A549 (cell line): ENCODE measurements at places on chromosomes 11 and 22.

DNA sequence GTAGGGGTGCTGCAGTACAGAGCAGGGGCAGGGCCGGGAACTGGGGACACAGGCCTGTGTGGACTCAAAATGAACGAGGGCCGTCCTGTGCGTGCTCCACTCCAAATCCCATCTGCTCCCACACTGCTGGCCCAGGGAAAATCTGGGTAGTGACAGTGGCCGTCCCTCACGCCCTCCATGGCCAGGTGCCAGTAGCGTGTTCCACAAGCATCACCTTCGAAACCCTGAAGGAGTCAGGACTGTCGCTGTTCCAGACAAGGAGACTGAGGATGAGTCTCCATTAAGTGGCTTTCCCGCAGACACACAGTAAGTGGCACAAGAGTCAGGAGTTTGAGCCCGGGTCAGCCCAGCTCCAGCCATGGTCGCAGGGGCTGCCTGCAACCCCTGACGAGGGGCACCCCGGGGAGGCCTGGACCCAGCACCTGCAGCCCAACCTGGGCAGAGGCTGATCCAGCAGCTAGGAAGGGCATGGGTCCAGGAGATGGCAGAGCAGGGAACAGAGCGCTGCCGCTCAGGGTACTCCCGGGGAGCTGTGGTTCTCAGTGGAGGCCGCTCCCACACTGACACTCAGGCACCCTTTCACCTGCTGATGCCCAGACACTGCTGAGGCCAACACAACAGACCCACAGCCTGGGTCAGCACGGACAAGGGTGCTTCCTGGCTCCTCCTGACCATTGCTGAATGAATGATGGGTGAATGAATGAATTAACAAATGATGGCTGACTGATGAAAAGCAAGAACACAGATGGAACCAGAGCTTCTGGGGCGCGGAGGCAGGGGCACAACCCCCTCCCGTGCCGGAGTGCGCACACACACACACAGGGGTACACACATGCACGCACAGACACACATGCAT is 35.3 kb downstream of the IGF2 start:
- no peak for DNase-seq

DNA sequence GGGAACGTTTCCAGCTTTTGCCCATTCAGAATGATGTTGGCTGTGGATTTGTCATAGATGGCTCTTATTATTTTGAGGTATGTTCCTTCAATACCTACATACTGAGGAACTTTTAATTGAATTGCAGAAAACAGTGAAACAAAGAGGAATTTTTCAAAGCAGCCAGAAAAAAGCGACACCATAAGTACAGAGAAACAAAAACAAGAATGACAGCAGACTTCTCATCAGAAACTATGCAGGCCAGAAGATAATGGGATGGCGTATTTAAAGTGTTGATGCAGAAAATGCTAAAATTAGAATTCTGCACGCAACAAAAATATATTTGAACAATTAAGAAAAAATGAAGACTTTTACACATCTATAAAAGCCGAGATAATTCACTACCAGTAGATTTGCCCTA is 95.4 kb upstream of the TIMP3 start:
- peak; percentile 10 for DNase-seq

GRCh38 chr11:113760241-113760640 is 13.3 kb downstream of the ZW10 start:
- no peak for DNase-seq

- DNase-seq = no peak
Measured at GRCh38 chr11:4480577-4481239, 1.7 kb upstream of the OR52K1 start.

DNA sequence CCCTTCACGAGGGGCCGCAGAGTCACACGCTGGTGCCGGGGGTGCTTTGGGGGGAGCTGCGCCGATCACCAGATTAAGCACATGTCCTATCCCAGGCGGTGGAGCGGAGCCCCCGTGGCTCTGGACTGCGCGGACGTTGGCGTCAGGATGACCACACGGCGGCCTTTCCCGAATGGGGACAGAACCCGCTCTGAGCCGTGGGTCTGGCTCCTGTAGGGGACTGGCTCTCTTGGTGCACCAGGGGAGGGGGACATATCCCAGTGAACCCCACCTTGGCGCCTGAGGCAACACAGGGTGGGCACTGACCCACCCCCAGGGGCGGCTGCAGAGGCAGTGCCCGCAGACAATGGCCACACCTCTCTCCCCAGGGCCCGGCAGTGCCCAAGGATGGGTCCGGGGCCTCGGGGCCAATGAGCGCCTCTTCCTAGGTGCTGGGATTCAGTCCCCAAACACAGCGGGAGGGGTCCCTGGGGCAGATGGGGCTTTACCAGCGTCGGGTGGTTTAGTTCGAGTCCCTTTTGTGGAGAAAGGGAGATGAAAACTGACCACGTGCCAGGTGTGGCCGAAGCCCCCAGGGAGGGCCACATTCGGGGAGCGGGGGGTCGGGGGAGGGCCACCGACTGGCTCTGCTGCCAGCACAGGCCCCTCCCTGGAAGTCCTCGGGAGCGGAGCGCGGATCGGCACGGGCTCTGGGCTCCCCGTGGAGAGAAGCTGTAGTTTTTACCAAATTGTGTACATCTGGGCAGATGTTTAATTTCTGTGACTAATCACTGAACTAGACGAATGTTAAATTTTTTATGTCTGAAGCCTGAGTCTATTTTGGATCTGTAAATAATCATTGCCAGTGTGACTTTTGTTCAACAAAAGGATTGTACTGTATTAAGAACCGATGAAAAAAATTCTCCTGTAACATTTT is 58.9 kb downstream of the GRAMD4 start:
- DNase-seq = no peak

DNA sequence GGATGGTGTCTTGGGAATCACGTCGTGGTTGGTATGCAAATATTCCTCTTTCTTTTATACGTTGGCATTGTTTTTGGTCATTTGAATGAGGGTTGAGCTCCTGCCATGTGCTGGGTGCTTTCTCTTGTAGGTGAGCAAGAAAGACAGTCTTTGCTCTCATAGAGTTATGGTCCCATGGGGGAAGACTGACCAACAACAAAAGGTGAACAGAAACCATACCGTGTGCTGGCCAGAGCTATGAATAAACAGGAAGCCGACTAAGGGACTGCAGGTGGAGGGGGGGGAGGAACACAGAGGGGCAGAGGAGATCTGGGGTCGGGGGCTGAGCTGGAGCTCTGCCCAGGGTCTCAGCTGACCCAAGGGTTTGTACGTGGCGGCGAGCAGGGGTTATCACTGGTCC is 245.3 kb downstream of the CTTN start:
- no peak for DNase-seq

- no peak for DNase-seq
Measured at GRCh38 chr22:37611207-37611606, 2.6 kb downstream of the GGA1 start.

DNA sequence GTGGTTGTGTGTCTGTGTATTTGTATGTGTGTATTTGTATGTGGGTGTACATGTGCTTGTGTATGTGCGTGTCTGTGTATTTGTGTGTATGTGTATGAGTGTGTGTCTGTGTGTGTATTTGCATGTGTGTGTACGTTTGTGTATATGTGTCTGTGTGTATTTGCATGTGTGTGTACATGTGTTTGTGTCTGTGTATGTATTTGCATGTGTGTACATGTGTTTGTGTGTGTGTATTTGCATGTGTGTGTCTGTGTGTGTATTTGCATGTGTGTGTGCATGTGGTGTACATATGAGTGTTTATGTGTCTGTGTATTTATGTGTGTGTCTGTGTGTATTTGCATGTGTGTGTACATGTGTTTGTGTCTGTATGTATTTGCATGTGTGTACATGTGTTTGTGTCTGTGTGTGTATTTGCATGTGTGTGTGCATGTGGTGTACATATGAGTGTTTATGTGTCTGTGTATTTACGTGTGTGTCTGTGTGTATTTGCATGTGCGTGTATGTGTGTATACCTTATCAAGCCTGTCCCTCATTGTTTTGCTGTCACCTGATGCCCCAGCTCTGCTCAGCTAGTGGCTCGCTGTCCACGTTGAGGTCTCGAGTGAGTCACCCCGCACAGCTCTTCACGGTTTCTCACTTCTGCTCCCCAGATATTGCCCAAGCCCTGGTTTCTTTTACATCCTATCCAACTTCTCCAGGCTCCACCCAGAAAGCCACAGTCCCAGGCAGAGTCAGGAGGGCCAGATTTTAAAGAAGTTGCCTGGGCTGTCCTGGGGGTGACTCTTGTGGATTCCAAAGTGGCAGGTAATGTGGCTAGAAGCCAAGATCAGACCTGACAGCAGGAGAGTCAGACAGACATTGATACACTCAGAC is 15.2 kb downstream of the MB start:
- DNase-seq = peak; percentile 43

DNA sequence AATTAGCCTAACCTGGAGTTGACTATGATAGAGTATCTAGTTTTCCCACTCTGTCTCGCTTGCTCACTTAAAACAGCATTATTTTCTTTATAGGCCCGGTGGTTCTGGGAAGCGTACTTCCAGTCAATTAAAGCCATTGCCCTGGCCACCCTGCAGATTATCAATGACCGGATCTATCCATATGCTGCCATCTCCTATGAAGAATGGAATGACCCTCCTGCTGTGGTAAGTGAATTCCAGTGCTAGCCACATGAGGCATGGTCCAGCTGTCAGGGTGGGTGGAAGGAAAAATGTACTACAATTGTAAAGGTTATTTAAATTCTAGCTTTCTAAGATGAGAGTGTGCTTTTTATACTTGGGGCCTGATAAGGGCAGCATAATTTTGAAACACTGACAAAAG is 76.0 kb downstream of the EXT2 start:
- no peak for DNase-seq

- DNase-seq = no peak
Measured at GRCh38 chr22:38417252-38418060, 37.5 kb downstream of the KCNJ4 start.

DNA sequence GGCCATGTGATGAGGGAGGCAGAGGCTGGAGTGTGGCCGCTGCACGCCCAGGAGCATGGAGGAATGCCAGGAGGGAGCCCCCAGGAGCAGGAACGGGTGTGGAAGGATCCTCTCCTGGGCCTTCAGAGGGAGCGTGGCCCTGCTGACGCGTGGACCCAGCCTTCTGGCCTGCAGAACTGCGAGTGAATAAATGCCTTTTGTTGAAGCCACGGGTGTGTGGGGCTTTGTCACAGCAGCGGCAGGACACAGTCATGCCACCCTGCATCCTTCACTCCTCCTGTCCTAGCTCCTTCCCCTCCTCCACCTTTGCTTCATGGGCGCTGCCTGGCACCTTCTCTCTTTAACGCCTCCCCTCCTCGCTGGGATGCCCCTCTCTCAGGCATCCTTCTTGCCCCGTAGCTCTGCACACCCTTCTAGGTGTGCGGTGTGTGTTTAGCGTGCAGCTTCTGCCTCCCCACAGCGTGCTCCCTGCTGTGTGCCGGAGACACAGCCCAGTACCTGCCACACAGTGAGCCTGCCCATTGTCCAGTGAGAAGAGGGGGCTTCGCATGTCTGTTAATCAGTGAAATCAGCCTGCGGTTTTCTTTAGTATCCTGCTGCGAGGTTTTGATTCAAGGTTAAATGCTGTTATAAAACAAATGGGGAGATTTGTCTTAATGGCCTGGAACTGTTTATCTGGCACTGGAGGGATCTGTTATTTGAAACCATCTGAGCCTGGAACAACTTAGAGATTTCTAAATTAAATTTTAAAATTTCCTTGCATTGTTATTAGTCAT is 459.6 kb downstream of the TBC1D22A start:
- DNase-seq = no peak
